Suppressor macrophage treated with lipopolysaccharide for 4 hours (primary cell): ENCODE measurements at places on chromosomes 6 and 20.

DNA sequence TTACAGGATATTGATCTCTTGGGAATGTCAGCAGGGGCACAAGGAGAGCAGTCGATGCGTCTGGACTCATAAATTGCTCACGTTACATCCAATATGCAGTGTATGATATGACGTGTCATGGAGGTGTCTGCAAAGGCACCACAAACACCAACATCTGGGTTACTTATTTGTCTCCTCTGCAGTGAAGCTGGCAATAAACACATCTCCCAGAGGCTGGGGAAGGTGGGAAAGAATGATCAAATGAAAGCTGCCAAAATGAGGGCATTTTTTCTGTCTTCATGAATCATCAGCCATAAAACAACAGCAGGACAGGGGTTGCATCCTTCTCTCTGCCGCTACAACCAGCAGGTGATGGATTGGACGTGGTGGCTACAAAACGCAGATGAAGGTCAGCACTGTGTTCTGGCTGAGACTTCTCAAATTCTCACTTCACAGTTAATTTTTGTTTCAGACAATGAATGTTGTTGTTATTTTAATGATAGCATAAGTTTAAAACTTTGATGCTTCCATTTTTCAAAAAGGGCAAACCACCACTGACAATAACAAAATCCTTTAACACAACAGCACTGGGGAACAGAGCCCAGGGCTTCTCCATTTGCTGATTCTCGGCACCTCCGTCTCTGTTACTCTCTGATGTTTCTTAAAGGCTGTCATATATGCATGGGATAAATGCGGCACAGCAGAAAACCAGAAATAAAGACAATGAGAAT lies 47.5 kb downstream of the ERMARD start:
- DNase-seq = no peak

GRCh38 chr20:8390037-8390433 lies 258.0 kb downstream of the PLCB1 start:
- no peak for DNase-seq

DNA sequence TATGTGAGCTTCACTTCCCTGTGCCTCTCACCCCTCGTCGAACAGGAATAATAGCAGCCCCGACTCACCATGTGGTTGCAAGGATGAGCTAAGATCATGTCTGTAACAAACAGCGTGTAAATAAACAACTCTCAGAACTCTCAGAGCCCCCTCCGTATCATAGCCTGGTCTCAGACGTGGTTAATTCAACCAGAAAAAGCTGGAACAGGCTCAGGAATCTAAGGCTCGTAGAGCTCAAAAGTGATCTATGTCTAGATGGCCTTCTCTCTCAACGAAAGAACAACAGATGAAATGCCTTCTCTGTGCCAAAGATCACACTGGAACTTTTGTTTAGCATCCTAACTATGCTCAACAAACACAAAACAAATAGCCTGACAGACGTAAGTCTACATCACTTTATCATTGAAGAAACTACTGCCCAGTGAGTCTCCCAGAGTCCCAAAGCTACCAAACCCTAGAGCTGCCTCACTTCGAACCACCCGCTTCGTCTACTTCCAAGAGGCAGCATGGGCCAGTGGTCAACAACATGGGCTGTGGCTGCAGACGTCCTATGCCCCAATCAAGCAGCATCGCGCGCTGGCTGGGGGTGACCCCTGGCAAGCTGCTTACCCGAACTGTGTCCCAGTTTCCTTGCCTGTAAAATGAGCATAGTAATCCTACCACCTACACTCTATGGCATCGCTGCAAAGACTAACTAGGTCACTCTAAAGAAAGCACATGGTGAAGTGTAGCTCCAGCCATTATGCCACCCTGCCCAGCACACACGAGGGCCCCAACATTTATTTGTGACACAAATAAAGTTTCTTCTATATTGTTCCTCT lies 35.1 kb downstream of the NFATC2 start:
- no peak for DNase-seq

GRCh38 chr20:7375905-7376304 lies 564.4 kb downstream of the HAO1 start:
- peak; percentile 62 for DNase-seq

DNA sequence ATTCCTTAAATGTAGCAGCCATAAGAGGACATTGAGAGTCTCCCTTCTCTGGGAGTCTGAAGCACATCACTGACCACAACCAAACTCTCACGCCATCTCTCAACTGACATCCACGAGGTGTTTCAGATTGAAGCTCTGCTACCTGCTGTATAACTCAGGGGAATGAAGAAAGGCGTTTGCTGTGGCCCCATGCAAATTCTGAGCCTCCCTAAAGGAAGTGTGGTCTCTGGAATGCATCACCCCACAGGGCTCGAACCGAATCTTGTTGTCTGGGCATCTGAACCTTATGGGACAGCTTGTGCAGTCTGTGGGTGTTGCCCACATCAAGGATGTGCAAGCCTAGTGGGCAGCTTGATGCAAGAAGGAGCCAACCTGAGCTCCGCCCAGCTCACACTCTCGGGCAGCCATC lies 10.9 kb downstream of the PMEPA1 start:
- no peak for DNase-seq

GRCh38 chr20:32456869-32457478 lies 98.8 kb downstream of the ASXL1 start:
- DNase-seq = peak; percentile 46
